ENCODE measurements at places on chromosomes 16 and 17.

DNA sequence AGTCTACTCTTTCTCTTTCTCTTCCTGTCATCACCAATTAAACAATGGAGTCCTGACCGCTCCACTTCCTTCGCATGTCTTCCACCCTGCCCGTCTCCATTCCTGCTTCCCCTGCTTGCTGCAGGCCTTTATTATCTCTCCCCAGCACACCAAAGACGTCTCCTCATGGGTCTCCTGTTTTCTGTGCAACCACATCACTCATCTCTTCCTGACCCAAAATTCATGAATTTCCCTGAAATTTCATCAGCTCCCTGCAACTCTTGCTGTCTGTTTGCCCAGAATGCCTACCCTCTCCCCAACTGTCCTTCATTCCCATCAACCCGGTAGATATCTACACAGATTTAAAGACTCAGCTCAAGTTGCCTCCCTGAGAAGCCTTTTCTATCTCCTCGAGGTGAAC, 76.7 kb upstream of the ALOX12 start:
- no peak for DNase-seq

DNA sequence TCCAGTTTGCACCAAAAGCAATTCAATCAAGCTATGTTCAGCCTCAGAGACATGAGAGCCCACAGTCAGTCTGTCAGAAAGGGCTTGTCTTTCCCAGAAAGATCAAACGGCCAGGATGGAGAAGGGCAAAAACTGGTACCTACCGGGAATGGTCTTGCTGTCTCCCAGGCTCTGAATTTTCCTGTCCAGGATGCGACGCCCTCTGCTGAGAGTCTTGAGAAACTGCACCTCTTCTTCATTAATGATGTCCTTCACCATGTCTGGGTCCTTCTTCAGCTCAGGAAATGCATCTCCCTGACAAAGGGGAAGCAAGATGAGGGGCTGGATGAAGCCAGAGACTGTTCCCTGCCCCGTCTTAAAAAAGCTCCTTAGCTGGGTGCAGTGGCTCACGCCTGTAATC, 15.8 kb upstream of the EXOSC6 start:
- no peak for DNase-seq

- DNase-seq: no peak
Measured at GRCh38 chr16:8182761-8183160, 407.6 kb downstream of the TMEM114 start.

DNA sequence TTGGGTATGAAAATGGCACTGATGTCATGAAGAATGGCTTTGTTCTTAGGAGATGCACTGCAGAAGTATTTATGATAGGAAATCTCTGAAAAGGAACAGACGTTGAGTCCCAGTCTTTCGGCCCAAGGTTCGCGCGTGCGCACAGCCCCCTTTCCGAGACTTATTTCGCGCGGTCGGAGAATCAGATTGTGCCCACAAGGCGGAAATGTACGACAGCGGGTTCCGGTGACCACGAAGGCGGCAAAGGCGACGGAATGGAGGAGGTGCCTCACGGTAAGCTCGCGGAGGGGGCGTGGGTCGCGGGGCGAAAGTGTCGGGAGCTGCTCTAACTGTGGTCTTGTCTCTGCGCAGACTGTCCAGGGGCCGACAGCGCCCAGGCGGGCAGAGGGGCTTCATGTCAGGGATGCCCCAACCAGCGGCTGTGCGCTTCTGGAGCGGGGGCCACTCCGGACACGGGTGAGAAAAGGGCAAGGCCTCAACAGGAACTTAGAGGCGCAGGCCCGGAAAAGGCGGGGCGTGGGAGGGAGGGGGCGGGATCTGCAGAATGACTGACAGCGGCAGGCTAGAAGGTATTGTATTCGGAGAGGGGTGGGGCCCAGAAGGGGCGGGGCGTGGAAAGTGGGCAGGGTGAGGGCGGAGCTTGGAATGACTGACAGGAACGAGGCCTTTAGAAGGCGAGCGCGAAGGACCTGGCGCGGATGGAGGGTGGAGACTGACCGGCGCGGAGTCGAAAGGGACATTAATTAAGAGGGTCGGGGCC, at the start of gene NUBP1:
Gene NUBP1, plus strand, starts transcription at position 233 of the 760 bp plus-strand sequence. Its CDS starts 22 bp downstream, at position 255.
- peak; percentile 100 for DNase-seq

DNA sequence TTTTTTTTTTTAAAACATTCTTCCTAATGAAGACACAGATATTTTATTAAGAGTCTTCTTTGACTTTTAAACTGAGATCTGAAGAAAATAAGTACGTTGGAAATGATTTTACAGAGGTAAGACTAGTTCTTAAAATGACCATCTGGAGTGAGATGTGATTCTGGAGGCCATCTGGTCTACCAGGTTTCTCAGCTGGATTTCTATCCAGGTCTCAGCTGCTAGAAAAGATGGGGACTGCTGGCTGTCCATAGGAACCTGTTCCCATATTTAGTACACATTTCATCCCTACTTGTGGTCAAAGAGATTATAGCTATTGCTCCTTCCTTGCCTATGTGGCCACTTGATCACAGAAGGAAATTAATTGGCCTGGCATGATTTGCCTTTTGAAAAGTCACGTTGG, 12.2 kb downstream of the PMFBP1 start:
- DNase-seq: no peak

GRCh38 chr16:86375364-86375763, 135.0 kb upstream of the FOXF1 start:
- DNase-seq: no peak

DNA sequence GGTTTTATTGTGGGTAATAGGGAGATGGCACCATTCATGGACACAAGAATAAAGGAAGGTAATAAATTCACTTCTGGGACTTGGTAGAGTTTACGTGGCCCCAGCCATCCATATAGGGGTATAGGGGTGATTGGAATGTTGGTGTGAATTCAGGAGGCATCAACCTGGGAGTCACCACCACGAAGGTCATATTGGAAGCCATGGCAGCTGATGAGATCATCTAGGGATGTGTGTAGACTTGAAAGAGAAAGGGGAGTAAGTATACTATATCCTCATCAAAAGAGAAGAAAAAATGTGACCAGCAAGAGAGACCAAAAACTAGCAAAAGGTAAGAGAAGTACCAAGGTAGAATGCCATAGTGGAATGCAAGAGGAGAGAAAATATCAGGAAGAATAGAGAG, 26.6 kb upstream of the GINS3 start:
- no peak for DNase-seq

DNA sequence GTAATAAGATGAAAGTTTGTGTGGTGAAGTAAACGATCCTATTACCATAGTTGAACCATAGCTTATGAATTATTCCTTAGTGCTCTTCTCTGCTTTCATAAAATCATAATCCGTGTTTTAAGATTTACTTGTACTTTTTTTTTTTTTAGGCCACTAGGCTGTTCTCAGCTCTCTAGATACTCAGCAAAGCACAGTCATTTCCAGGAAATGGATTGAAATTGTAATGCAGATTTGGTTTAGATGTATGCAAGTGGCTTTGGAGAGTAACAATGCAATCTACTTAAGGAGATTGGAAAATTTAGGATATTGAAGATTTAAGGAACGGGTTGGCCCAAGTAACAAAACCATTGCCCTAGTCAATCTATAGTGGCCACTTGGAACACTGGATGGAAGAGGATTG, 125.1 kb downstream of the PITPNC1 start:
- no peak for DNase-seq

GRCh38 chr17:19727501-19728078, 11.2 kb upstream of the SLC47A2 start:
- DNase-seq: peak; percentile 73

DNA sequence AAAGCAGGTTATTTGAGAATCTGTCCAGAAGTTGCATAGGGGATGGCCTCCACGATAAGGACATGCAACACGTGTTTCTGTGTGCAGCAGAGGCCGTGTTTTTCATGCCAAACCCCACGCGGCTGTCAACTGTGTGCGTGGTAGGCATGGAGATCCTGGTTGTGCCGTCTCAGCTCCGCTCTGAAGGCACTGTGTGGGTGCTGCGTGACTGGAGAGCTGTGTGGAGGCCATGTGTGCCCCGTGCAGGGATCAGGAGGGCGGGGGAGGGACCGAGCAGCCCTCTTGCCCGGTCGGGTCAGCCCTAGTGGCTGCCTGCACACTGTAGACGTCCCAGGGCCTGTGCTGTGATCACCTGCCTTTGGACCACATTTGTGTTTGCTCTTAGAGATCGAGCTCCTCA, 74.5 kb downstream of the SEC14L1 start:
- no peak for DNase-seq

DNA sequence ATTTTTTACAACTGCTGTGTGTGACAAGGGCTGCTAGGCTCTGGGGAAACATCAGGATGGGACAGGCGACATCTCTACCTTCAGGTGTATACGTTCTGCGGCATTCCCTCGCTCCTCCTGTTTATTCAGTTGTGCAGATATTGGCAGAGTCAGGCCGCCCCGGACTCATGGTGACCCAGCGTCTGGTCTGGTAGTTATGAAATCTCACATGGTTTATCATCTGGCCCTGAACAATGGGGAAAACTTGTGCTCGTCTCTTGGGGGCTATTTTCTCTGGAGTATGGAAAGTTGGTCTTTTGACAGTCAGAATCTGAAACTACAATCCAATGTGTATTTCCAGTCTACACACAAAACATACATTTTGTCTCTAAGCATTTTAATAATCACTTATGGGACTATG, 3.3 kb downstream of the MARCHF10 start:
- DNase-seq: no peak

DNA sequence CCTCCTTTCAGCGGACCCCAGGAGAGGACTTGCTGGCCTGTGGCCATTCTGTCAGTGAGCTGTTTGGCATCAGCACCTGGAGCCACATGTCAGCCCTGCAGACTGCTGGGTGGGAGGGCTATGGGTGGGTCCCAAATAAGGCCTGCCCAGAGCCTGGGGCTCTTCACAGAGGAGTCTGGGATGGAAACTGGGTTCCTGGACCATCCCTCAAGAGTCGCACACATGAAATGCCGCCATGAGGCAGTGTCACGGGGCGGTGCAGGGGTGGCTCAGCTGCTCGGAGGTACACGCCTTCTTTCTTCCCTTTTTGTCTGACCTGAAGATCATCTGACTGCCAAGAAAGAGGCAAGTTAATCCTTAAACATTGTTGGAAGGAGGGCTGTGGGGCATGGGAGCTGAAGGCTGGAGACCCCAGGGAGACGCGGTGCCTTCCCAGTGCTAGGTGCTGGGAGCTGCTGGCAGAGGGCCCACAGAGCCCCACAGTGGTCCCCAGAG, 14.8 kb downstream of the MPRIP start:
- peak; percentile 14 for DNase-seq

DNA sequence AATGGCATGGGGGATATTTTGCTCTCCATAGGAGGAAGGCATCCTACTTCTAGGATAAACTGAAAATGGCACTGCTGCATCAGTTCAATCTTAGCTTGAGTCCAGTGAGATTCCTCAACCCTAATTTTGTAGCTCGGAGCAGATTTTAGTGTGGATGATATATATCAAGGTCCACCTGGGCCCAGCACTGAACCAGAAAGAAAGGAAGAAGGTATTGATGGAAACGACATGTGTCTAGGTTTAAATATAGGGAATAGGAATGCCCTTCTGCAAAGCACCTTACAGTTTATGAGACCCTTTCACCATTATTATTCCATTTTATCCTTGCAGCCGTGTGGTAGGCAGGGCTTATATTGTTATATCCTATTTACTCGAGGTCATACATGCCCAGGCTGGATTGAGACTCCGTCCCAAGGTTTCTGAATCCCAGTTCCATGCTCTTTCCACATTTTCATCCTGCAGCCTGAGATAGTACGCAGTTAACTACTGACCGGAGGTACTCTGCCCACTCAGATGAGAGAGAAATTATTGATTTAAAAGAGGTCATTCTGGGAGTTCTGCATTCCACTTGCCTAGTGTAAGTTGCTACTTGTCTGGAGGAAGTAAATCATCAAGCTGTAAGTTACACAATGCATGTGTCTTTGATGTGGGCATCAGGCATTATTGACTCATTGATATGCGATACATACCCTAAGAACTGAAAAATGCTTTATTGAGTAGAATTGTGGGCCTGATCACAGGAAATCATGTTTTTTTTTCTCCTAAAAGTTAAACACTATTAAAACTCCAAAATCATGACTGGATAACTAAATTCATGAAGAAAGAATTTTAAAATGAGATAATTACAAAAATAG, 10.1 kb downstream of the KRT39 start:
- no peak for DNase-seq

- no peak for DNase-seq
Measured at GRCh38 chr17:58335061-58335731, 6.6 kb upstream of the TSPOAP1 start.

GRCh38 chr17:76075364-76076145, 974 bp downstream of the GALR2 start:
- DNase-seq: peak; percentile 25

DNA sequence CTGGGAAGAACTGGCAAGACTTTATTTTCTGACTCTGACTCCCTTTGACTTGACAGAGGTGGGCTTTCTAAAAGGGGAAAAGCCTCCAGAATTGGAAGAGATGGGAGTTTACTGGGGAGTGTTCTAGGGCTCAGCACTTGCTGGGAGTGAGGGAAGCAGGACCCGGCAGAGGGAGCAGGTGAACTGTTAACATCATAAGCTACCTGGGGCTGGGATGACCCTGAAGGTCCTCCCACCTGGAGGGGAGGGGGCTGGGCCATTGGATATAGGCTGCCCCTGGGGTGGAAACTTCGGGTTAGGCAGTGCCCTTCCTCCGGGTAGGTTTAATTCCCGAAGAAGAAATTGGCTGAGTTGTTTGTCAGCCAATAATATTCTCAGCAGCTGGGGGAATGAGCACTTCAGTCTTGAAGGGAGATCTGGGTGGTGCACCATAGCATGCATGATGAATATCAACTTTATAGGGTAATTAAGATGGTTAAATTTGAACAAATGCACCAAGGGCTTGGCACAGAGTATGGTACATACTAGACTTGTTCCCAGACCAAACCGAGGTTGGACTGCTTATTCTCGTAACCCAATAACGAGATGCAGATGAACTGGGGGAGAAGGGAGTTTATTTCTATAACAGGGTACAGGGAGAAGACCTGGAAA, 337.0 kb downstream of the HAPSTR1 start:
- no peak for DNase-seq

GRCh38 chr16:18979936-18980335, 3.8 kb upstream of the TMC7 start:
- no peak for DNase-seq

DNA sequence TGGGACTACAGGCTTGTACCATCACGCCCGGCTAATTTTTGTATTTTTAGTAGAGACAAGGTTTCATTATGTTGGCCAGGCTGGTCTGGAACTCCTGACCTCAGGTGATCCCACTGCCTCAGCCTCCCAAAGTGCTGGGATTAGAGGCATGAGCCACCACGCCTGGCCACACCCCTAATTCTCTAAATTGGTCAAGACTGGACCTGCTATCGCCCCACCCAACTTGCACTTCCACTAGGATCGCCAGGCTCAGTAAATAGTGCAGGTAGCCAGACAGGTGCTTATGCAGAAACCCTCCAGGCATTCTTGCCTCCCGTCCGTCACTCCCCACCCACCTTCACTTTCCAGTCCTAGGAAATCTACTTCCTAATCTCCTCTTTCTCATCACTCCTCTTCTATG, 481.4 kb upstream of the EEF2KMT start:
- DNase-seq: no peak
